Heart right ventricle (tissue), 16 donors: ENCODE measurements at places on chromosomes 6 and 20. TPM values are rescaled to one million over a fixed set of nuclear protein-coding genes. Genes with fewer than 3 reads are reported as not detected.

DLK2 gene
- 4.5 TPM for polyA plus RNA-seq

SLC44A4 gene
- 0.03 TPM for polyA plus RNA-seq

SRMS gene
- polyA plus RNA-seq = not detected

CHMP4B gene
- polyA plus RNA-seq = 246 TPM

PRDM1 gene
- 0.73 TPM for polyA plus RNA-seq

TNF gene
- polyA plus RNA-seq = 0.51 TPM

MARCKS gene
- 6.7 TPM for polyA plus RNA-seq

CBLN4 gene
- polyA plus RNA-seq = not detected

HUS1B gene
- 0.13 TPM for polyA plus RNA-seq

STX16 gene
- polyA plus RNA-seq = 17.1 TPM

C20orf202 gene
- polyA plus RNA-seq = 0.23 TPM

RAB32 gene
- polyA plus RNA-seq = 10.5 TPM

PI16 gene
- 6.3 TPM for polyA plus RNA-seq

PTGIS gene
- polyA plus RNA-seq = 7.5 TPM

CD93 gene
- 12.7 TPM for polyA plus RNA-seq

TULP1 gene
- 0.03 TPM for polyA plus RNA-seq

CLVS2 gene
- under 0.01 TPM for polyA plus RNA-seq

CCN6 gene
- polyA plus RNA-seq = not detected

PSORS1C2 gene
- polyA plus RNA-seq = not detected

SIRPD gene
- not detected for polyA plus RNA-seq

SAPCD1 gene
- polyA plus RNA-seq = 1.9 TPM

GSTA5 gene
- not detected for polyA plus RNA-seq

NKAPL gene
- 7.6 TPM for polyA plus RNA-seq

NTSR1 gene
- polyA plus RNA-seq = not detected

GJA1 gene
- polyA plus RNA-seq = 101 TPM

PBOV1 gene
- not detected for polyA plus RNA-seq

DUSP15 gene
- polyA plus RNA-seq = 0.90 TPM

BPIFB2 gene
- polyA plus RNA-seq = not detected

RAB44 gene
- polyA plus RNA-seq = 0.03 TPM
